Left colon (tissue), 2 donors: ENCODE measurements at places on chromosomes 3 and 15. TPM values are rescaled to one million over a fixed set of nuclear protein-coding genes. Genes with fewer than 3 reads are reported as not detected.

Gene ATP2C1
- 62.8 TPM for total RNA-seq

Gene BHLHE40
- 40.8 TPM for total RNA-seq

Gene JMJD7
- 8.4 TPM for total RNA-seq

Gene HTR3E
- 0.50 TPM for total RNA-seq

Gene PLA2G4F
- total RNA-seq: 44.1 TPM

Gene XCR1
- total RNA-seq: 0.64 TPM

Gene EFHB
- total RNA-seq: 2.4 TPM

Gene LYSMD2
- total RNA-seq: 6.6 TPM

Gene AGTR1
- 5.4 TPM for total RNA-seq

Gene OSTN
- total RNA-seq: not detected

Gene P2RY13
- 0.15 TPM for total RNA-seq

Gene CYP1A2
- total RNA-seq: not detected

Gene AHSG
- not detected for total RNA-seq

Gene FAM227B
- total RNA-seq: 1.2 TPM

Gene RTP2
- total RNA-seq: not detected

Gene HRG
- total RNA-seq: not detected

Gene ATP13A4
- 10.7 TPM for total RNA-seq

Gene COL6A6
- not detected for total RNA-seq

Gene BTLA
- total RNA-seq: 0.27 TPM

Gene GPR176
- 0.85 TPM for total RNA-seq

Gene THRB
- 26.2 TPM for total RNA-seq

Gene WDR93
- not detected for total RNA-seq

Gene CCRL2
- total RNA-seq: 19.4 TPM

Gene FBXW12
- not detected for total RNA-seq

Gene CPNE9
- total RNA-seq: not detected

Gene TRH
- not detected for total RNA-seq

Gene GOLGA6L1
- total RNA-seq: not detected

Gene EDEM1
- 49.2 TPM for total RNA-seq

Gene DUOX2
- total RNA-seq: 3.9 TPM
